ENCODE measurements at places on chromosomes 6 and 20. TPM values are rescaled to one million over a fixed set of nuclear protein-coding genes. Genes with fewer than 3 reads are reported as not detected.

IL17F gene
- total RNA-seq, result not detected

TPBG gene
- total RNA-seq, result 35.5 TPM

SLC24A3 gene
- not detected for total RNA-seq

VWA7 gene
- 1.7 TPM for total RNA-seq

PACSIN1 gene
- 0.05 TPM for total RNA-seq

ZNF334 gene
- total RNA-seq, result not detected

NKX2-4 gene
- total RNA-seq, result not detected

RSPO4 gene
- total RNA-seq, result not detected

LRRC73 gene
- total RNA-seq, result 0.71 TPM

PEDS1 gene
- total RNA-seq, result 54.5 TPM

RCAN2 gene
- not detected for total RNA-seq

RARS2 gene
- 21.7 TPM for total RNA-seq

DEFB113 gene
- total RNA-seq, result not detected

TRIM10 gene
- total RNA-seq, result not detected

KHDRBS2 gene
- not detected for total RNA-seq

FRK gene
- total RNA-seq, result 1.4 TPM

TCP11 gene
- total RNA-seq, result not detected

LAMP5 gene
- not detected for total RNA-seq

PCSK2 gene
- total RNA-seq, result not detected

AGPAT1 gene
- total RNA-seq, result 39.4 TPM

SMPD2 gene
- total RNA-seq, result 14.4 TPM

EDN3 gene
- 3.0 TPM for total RNA-seq

AVP gene
- not detected for total RNA-seq

ATP9A gene
- 12.2 TPM for total RNA-seq

SNX3 gene
- total RNA-seq, result 116 TPM

PSORS1C2 gene
- total RNA-seq, result not detected

ANKRD6 gene
- total RNA-seq, result 2.0 TPM

ULBP3 gene
- 3.3 TPM for total RNA-seq

IMPG1 gene
- total RNA-seq, result not detected

TNFRSF6B gene
- 0.97 TPM for total RNA-seq

ZMYND8 gene
- total RNA-seq, result 14.8 TPM

RAD21L1 gene
- not detected for total RNA-seq

OPRL1 gene
- total RNA-seq, result 1.0 TPM

TRMT6 gene
- total RNA-seq, result 59.9 TPM

UBE2J1 gene
- 14.4 TPM for total RNA-seq

STK38 gene
- total RNA-seq, result 18.9 TPM

Measured in A549 treated with Hydrocortisone at 1 μM for 4 hours (cell line).